ENCODE measurements at places on chromosomes 11 and 22. TPM values are rescaled to one million over a fixed set of nuclear protein-coding genes. Genes with fewer than 3 reads are reported as not detected.

Gene LRRC4C
- 7.5 TPM for polyA plus RNA-seq

Gene TYR
- not detected for polyA plus RNA-seq

Gene RAPSN
- 3.9 TPM for polyA plus RNA-seq

Gene IPO7
- polyA plus RNA-seq = 132 TPM

Gene CHRM1
- 1.8 TPM for polyA plus RNA-seq

Gene TTC17
- polyA plus RNA-seq = 58.7 TPM

Gene BDNF
- polyA plus RNA-seq = 0.08 TPM

Gene TRIM22
- 18.0 TPM for polyA plus RNA-seq

Gene APOBEC3B
- polyA plus RNA-seq = 2.8 TPM

Gene MS4A3
- polyA plus RNA-seq = not detected

Gene RIMBP3B
- 0.13 TPM for polyA plus RNA-seq

Gene SLC22A6
- not detected for polyA plus RNA-seq

Gene P2RY6
- 2.3 TPM for polyA plus RNA-seq

Gene TRPM5
- polyA plus RNA-seq = not detected
